ENCODE measurements at places on chromosomes 7 and 10.

DNA sequence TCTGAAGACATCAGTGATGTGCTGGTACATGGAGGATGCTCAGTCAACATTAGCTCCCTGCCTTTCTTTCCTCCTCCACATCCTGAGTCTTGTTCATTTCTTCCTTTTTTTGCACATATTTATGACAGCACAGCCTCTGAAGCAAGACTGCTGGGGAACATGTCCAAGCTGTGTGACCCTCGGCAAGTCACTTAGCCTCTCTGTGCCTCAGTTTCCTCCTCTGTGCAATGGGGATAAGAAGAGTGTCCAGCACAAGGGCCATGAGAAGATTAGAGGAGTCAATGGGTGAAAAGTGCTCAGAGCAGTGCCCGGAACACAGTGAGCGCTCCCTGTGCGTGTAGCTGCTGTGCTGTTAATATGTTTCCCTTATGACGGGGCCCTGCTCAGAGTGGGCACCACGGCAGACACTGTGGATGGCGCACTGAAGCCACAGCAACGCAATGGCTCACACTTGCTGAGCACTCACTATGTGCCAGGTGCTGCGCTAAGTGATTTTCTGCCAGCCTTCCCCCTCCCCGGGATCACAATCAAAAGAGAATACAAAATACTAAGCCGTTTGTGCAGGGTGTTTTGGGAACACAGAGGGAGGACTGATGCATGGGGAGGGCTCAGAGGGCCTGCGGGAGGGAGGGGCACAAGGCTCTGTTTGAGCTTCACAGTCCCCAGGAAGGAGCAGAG, 28.7 kb downstream of the ZCCHC24 start:
- DNase-seq = no peak

- no peak for DNase-seq
Measured at GRCh38 chr10:35456784-35457183, 120.5 kb downstream of the CCNY start.

- no peak for DNase-seq
Measured at GRCh38 chr7:152006336-152006735, 19.1 kb upstream of the GALNT11 start.

GRCh38 chr10:56318816-56319215, 42.2 kb downstream of the ZWINT start:
- DNase-seq = no peak

GRCh38 chr7:121078701-121079227, 90.3 kb downstream of the CPED1 start:
- DNase-seq = no peak

- no peak for DNase-seq
Measured at GRCh38 chr10:116783011-116783655, 40.8 kb upstream of the HSPA12A start.

DNA sequence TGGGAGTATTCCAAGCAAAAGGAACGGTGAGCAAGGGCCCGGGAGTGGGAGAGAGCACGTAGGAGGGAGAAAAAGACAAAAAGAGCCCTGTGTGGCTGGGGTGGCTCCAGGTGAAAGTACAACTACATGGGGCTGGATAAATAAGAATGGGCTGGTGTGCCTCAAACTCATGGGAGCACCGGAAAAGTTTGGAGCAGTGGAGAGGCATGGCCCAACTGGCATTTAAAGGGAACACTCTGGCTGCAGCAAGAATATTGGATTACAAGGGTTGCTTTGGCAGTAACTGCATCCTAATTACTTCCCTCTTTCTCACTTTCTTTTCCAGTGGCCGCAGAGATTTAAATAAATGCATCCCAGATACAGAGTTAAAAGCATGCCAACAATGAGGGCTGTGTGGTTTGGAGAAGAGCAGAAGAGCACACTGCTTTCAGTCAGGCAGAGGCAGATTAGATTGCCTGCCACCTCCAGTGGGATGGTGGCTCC, 39.1 kb upstream of the HERPUD2 start:
- no peak for DNase-seq

- DNase-seq = no peak
Measured at GRCh38 chr10:119113751-119114732, 10.1 kb downstream of the DENND10 start.
